Brain pericyte (primary cell): ENCODE measurements at places on chromosomes 11 and 22.

GRCh38 chr22:42270176-42270509 lies 310 bp downstream of the TCF20 start:
- DNase-seq, result no peak

- no peak for DNase-seq
Observed at GRCh38 chr11:33094157-33094556, 54.8 kb downstream of the TCP11L1 start.

DNA sequence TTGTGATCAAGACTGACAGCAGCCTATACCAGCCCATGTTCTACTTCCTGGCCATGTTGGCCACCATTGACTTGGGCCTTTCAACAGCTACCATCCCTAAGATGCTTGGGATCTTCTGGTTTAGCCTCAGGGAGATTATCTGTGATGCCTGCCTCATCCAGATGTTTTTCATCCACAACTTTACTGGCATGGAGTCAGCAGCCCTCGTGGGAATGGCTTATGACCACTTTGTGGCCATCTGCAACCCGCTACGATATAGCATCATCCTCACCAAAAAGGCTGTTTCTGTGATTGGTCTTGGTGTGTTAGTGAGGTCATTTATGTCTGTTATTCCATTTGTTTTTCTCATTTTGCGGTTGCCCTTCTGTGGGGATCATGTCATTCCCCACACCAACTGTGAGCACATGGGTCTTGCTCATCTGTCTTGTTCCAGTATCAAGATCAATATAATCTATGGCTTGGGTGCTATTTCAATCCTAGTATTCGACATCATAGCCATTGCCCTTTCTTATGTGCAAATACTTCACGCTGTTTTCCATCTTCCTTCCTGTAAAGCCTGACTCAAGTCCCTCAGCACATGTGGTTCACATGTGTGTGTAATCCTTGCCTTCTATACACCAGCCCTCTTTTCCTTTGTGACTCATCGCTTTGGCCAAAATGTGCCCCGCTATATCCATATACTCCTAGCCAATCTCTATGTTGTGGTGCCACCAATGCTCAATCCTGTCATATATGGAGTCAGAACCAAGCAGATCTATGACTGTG lies 23.6 kb downstream of the OR52E1 start:
- DNase-seq, result no peak

DNA sequence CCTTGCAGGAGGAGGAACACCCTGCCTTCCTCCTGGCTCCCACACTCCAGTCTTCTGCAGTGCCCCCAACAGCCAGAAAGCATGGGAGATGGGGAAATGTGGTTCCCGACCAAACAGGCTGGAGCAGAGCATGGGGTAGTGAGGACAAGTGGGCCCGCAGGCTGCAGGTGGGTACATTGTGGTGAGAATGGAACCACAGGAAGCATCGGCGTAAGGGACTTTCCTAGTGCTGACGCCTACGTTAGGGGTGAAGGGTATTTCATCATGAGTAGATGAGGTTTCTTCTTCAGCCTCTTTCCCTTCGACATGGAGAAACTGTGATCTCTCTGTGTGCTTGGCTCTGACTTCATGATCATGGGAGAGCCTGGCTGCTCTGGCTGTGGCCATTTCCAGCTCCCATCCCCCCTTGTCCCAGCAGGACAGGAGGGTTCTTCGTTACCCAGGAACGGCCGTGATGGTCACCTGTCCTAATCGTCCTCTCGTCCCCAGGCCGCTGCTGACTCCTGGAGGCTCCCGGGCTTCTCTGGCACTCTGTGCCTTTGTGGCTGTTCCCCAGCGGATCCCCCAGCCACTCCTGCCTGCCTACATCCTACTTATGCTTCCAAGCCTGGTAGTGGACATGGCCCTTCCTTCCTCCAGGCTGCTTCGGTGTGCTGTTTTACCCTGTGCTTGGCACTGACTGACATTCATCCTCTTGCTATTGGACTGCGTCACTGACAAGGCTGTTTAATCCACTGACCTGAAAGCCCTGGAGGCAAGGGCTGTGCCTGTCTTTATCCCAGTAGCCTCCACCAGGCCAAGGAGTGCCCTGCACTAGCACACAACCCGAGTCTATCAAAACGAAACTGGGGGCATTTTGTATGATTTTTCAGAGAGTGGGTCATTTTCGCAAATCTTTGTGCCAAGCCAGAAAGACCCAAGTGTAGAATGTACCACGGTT lies 65.2 kb upstream of the CECR2 start:
- DNase-seq, result no peak

DNA sequence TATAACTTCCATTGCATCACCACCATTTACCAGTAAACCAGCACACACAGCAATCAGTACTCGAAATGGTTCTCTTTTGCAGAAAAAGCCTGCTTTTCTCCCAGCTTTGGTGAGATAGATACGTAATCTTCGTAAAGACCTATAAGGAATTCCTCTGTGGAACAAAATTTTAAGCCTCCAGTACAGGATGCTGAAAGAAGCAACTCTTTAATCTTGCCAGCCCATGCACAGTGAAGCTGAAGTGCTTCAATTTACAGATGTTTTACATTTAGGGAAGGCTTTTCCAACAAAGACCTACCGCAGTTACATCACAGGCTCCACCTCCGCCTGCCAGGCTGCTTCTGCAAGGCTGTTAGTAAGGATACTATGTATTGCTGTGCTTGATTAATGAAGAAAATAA lies 1.9 kb downstream of the ELMOD1 start:
- no peak for DNase-seq

DNA sequence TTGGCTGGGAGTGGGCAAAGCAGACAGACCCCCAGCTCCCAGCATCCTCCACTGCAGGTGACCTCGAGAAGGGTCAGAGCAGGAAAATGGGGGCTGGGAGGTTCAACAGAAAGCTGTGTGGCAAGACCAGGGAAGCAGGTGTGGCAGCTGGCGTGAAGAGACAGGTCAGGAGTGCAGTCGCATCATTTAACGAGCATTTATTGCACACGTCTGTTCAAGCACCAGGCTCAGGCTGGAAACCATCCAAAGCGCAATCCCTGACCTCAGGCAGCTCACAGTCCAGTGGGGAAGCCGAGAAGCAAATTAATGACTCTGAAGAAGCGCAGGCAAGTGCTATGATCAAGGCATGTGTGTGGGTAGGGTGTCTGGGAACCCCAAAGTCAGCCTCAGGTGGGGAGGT lies 7.4 kb downstream of the SLC25A45 start:
- no peak for DNase-seq

DNA sequence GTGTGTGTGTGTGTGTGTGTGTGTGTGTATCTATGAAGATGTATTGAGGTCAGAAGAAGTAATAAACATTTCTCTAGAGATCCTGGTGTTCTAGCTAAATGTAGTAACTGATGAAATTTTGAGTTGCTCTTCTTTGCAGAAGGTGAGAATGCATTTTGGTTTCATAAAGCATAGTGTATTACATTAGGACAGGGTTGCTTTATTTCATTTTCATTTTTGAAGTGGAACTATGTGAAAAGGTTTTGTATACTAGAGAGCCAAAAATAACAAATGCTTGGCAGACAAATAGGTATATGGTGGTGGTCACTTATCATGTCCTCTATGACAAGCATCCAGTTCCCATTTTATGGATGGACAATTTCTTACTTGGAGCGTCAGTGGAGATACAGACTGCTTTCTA lies 99.0 kb downstream of the CASP12 start:
- no peak for DNase-seq

- no peak for DNase-seq
Observed at GRCh38 chr11:123122852-123123251, 60.9 kb upstream of the HSPA8 start.

DNA sequence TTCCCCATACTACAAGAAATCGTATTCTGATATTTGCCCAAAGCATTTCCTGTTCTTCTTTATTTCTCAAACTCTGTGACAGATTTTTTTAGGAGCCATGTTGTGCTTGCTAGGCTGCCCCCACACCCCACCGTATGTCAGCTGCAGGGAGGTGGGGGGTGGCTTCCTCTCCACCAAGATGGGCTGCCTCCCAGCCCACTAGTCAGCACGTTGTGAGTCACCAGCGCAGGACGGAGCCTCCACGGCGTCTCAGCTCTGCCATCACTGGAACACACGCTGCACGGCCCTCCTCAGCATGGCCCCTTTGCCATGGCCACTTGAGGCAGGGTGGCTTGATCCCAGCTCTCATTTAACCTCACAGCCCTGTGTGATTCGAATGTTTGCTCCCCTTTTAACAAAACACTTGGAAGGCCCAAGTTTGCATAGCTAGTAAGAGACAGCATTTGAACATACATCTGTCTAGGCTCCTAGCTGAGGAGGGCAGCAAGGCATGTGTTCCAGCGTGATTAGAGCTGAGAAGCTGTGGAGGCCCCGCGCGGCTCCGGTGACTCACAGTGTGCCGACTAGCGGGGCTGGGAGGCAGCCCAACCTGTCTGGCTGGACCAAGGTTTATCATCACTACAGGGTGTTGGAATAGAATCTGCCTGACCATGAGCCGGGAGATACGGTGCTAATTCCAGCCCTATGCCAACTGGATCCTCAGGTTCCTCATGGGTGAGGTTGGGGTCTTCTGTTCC lies 180.7 kb upstream of the NCAM1 start:
- no peak for DNase-seq

- DNase-seq, result no peak
Observed at GRCh38 chr11:5690736-5691135, 1.1 kb downstream of the TRIM22 start.

- DNase-seq, result no peak
Observed at GRCh38 chr11:43732225-43732624, 51.7 kb downstream of the HSD17B12 start.

DNA sequence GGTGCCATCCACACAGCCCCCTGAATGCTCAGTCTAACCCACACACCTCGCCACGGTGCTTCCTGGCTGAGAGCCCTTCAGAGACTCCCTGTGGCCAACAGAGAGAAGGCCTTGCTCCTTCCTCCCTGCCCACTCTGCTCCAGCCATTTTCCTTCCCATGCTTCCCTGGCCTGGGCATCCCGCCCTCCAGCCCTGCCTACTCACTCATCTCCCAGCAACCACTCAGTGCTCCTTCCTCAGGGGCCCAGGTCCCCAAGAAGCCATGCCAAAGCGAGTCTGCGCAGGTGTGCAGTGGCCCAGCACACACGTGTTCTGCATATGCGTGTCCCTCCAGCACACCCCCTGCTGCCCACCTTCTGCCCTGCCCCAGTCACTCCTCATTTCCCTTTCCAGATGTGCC lies 56.4 kb downstream of the NECTIN1 start:
- no peak for DNase-seq

GRCh38 chr11:35166369-35167360 lies 27.7 kb downstream of the CD44 start:
- no peak for DNase-seq

GRCh38 chr11:17508306-17508705 lies 31.7 kb upstream of the ABCC8 start:
- DNase-seq, result no peak
